ENCODE measurements at places on chromosomes 5 and 9.

- DNase-seq: peak; percentile 67
Measured at GRCh38 chr9:129624168-129624759, 1.7 kb upstream of the NTMT1 start.

- no peak for DNase-seq
Measured at GRCh38 chr9:127720031-127720864, 4.4 kb downstream of the TTC16 start.

DNA sequence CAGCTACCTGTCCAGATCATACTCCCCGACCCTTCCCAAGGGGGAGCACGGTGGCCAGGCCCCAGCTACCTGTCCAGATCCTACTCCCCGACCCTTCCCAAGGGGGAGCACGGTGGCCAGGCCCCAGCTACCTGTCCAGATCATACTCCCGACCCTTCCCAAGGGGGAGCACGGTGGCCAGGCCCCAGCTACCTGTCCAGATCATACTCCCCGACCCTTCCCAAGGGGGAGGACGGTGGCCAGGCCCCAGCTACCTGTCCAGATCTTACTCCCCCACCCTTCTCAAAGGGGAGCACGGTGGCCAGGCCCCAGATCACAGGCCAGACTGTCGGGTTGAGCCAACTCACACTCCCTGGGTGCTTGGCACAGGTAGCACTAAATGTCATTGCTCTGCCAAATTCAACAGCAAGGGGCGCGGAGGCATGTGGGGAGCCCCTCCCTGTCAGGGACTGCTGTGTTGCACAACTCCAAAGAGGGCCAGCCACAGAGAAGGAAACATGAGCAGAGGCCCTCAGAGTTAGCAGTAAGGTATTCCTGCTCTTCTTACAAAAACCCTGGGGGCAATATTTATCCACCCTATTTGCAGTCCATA is 136.9 kb downstream of the OLFM1 start:
- peak; percentile 67 for DNase-seq

DNA sequence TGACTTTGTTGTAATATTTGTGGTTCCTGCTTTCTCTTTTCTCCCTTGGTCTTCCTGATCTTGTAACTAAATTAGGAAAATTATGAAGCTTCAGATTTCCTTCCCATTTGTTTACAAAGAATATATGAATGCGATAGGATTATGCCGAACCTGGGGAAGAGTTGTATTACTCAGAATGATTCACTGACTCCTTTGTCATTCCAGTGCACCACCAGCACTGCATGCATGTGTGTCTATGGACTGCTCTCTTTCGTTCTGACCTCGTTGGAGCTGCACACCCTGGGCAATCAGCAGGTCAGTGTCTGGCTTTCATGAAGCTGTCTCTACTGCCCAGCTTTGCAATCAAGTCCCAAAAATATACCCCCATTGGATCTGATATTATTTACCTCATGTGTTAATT is 25.5 kb downstream of the NUP188 start:
- no peak for DNase-seq

DNA sequence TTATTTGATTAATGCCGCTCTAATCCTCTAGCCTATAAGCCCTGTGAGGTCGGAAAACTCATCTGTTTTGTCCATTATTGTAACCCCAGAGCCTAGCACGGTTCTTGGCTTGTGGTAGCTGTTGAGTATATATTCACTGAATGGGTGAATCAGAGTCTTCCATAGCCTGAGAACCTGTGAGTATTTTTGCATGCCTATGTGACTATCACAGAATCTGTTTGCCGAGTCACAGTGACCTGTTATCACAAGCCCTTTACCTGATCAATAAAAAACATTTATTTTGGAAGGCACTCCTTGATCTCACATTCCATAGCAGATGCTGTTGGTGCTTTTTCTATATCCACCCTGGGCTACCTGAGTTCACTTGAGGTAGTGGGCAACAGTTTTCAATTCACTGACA is 125.0 kb upstream of the STC2 start:
- no peak for DNase-seq

DNA sequence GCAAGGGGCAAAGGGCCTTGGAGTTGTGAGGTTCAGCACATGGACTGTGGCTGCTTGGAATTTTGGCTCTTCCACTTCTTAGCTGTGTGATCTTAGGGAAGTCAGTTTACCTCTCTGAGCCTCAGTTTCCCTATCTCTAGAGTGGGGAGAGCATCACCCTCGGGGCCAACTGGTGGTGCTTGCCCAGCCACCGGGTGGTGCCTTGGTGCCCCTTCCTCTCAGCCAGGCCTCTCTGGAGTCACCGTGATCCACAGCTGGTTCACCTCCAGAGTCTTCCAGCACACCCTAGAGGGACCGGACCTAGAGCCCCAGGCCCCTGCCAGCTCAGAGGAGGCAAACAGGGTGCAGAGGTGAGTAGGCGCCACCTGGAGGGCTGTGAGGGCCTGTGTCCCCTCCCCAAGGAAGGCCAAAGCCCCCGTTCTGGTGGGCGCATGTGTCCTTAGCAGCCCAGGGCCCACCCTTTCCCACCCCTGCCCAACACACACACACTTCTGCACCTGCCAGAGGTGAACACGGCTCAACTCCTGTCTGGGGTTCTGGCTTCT is 7.7 kb downstream of the ADGRD2 start:
- no peak for DNase-seq

DNA sequence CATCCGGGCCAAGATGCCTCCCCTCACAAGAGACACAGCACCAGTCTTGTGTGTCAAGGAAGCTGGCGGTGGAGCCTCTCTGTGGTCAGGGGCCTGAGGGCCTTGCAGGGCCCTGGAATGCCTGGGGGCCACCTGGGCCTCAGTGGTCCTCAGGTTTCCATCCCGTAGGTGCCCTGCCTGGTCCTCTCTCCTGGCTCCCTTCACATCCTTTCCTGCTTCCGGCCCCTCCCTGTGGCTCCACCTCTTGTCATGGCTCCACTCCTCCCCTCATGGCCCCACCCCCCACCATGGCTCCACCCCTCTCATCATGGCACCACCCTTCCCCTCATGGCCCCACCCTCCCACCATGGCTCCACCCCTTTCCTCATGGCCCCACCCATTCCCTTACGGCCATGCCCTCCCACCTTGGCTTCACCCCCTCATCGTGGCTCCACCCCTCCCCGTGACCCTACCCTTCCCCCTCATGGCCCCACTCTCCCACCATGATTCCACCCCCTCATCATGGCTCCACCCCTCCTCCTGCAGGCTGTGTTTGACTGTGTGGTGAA is 175.8 kb downstream of the CACNA1B start:
- DNase-seq: peak; percentile 5

GRCh38 chr5:89878140-89879132 is 531.1 kb downstream of the CETN3 start:
- no peak for DNase-seq

DNA sequence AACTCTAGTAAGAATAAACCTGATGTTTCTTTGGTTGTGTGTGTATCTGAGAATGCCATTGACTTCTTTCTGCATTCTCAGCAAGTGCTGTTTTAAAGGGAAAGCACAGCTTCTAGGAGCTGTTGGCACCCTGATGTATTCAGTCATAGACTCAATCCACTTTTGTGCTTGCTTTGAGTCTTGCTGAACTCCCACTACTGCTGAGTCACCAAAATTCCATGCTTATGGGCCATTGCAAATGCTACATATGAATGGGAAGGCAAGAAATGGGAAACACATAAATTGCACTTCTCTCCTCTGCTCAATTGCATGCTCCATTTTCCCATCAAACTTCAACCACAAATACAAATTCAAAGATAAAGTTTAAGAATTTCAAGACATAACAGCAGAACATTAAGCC is 9.8 kb upstream of the FTMT start:
- no peak for DNase-seq

GRCh38 chr9:124359426-124359825 is 55.8 kb downstream of the PSMB7 start:
- no peak for DNase-seq

DNA sequence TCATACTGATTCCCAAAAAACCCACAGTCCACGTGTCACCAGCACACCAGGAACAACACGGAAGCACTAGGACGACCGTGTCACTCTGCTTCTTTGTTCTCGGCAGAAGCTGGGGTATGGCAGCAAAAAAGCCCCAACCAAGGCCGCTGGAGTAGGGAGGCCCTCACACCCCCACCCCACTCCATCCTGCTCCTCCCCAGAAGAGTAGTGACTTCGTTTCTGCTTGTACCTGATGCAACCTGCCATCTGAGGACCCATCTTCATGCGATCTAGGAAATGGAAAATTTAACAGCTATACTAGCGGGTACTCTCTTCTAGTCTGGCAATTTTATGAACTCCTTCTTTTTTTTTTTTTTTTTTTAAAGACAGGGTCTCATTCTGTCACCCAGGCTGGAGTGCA is 3.7 kb downstream of the UBAC1 start:
- DNase-seq: no peak

GRCh38 chr9:136093995-136094881 is 851 bp downstream of the NACC2 start:
- no peak for DNase-seq

DNA sequence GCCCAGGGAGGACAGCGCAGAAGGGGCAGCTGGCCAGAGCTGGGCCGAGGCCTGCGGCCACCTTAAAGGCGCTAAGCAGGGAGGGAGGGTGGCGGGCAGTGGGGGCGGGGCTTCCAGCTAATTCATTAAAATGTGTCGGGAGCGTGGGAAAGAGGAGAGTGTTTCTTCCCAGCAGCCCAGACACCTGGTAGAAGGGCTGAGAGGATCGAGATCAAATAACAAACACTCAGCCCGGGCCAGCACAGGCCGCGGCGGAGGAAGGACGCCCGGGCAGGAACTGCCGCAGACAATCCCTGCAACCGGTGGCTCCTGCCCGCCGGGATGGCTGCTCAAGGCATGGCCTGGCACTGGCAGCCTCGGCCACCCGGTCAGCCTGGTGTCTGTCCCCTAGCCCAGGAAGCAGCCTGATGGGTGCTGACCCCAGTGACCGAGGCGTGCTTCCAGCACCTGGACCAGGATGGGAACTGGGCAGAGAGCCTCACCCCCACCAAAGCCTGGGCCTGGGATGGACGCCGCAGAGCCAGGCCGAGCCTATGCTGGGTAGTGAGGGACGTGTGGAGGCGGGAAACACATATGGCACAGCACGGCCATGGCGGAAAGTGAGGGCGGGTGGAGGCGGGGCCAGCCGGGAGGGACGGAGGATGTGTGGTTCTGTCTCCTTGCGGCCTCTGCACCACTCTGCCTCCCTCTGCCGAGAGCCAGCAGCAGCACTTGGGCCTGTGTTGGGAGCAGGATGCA is 3.2 kb upstream of the NRARP start:
- DNase-seq: peak; percentile 64

GRCh38 chr5:160516696-160517530 is 95.3 kb downstream of the PTTG1 start:
- DNase-seq: peak; percentile 24

DNA sequence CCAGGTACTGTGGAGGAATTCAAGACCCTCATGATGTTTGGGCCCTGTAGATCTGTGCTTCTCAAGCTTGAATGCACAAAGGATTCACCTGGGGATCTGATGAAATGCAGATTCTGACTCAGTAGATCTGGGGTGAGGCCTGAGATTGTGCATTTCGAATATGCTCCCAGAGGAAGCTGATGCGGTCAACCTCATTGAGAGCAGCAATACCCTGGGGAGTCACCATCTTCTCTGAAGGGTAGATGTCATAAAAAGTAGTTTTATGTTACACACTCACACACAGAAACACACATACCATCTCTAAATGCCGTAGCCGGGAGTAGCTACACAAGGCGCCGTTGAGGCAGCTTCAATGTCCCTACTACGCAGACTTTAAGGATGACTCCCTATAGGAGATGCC is 55.8 kb upstream of the CPEB4 start:
- no peak for DNase-seq

- DNase-seq: no peak
Measured at GRCh38 chr5:105639511-105639910, 2031.2 kb downstream of the EFNA5 start.

GRCh38 chr5:80959138-80959537 is 1.0 kb upstream of the RASGRF2 start:
- DNase-seq: no peak

DNA sequence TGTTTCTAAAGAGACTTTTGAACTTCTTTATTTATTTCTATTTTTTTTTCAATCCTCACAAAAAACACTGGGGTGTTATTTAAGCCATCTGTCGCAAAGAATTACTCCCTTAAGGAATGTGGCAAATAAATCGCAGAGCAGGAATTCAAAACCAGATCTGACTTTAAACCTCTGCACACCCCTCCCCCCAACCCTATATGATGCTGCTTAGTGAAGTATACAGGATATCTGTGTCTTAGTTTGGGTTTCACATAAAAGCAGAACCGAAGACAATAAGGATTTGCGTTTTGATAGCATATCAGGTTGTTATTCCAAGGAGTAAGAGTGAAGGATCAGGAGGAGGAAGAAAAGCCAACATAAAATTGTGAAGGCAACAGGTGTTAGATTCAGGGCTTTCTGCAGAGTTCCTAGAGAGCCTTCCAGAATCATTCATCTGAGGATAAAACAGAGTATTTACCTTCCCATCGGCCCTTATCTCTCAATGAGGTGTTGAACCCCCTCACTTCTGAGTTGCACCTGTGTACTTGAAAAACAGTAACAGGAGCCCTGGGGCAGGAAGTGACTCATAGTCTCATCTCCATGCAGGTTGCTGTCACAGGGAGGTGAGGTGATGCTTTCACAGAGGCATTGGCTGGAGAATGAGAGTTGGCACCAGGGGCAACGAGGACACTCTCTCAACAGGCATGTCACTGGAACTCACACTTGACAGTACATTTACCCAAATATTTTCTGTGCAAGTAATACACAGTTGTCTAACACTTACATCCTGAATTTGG is 33.5 kb upstream of the DMRT3 start:
- peak; percentile 46 for DNase-seq

DNA sequence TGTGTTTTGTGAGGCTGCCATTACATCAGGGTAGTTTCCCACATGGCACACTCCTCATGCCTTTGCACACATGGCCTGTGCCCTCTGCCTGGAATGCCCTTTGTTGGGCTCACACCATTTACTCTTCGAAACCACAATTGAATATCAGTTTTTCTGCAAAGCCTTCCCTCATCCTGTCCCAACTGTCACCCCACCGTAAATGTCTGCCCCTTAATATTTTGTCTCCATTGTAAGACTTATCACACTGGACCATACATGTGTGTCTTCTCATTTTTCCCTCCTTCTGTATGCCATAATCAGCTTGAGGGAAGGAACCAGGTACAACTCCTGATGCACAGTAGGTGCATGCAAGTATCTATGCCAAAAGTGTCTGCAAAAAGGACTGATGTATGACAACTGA is 62.7 kb upstream of the TMEM252 start:
- DNase-seq: no peak

DNA sequence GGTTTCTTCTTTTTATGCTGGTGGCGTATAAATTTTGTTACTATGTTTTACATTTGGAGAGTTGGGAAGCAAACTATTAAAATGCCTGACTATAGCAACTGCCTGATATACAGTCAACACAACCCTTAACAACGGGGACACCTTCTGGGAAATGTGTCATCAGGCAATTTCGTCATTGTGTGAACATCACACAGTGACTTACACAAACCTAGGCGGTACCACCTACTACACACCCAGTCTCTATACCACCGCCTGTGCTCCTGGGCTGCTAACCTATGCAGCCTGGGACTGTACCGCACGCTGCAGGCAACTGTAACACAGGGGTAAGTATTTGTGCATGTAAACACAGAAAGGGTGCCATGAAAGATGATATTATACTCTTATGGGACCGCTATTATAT is 1.3 kb upstream of the CDHR2 start:
- no peak for DNase-seq

- DNase-seq: no peak
Measured at GRCh38 chr5:73441378-73441777, 7.2 kb downstream of the FOXD1 start.

- no peak for DNase-seq
Measured at GRCh38 chr9:99222416-99223270, 561 bp downstream of the SEC61B start.

All from NCI-H345 (cell line).